HFFc6 (cell line): ENCODE measurements at places on chromosomes 11 and 22. TPM values are rescaled to one million over a fixed set of nuclear protein-coding genes. Genes with fewer than 3 reads are reported as not detected.

PLEKHB1 gene
- 0.38 to 0.63 TPM (median 0.49 TPM) in 3 replicates for total RNA-seq

DNA sequence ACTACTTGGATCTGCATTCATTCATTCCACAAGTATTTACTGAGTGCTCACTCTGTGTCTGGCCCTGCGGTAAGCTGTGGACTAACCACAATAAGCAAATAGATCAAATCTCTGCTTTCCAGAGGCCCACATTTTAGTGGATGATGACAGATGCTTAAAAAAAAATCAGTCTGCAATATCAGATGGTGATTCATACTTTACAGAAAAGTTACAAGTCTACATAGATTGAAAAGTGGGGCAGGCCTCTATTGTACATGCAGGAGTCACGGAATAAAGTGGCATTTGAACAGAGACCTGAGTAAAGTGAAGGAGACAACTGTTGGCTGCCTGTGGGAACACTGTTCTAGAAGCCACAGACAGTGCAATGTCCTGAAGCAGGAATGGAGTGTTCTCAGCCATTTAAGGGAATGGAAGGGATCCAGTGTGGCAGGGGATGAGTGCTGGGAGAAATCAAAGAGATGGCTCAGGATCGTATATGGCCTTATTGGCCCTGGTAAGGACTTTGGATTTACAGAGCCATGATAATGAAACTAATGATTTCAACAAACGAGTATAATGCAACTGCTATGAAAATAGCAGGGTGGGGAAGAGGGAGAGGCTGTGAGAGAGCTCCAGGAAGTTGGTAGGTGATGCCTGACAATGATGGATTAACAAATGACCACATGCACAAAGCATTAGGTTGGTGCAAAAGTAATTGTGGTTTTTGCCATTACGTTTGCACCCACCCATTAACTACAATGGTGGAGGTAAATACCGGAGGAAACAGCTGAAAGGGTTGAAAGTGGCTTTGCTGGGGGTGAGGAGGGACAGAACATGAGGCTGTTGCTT lies 31.1 kb downstream of the TMEM45B start:
- peak; percentile 96 for DNase-seq

DNA sequence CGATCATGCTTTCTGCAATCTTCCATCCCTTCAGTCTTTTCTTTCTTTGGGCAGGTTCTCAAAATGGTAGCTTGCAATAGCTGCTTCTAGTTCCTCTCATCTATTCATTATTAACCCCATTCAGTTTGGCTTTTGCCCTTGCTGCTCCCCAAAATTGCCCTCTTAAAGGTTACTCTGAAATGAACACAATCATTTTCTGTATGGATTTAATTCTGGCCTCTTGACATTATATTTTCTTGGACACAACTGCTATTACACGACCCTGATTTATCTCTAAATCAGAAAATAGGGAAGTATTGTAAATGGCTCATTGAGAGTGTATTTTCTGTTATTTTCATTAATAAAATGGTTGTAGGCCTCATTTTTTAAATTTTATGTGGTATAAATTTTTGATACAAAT lies at the start of gene ANGPTL5:
ANGPTL5 (minus strand) TSS at position 101 of the 400 bp plus-strand sequence. CDS start 8,613 bp downstream, outside the sequence.
- DNase-seq = no peak

DNA sequence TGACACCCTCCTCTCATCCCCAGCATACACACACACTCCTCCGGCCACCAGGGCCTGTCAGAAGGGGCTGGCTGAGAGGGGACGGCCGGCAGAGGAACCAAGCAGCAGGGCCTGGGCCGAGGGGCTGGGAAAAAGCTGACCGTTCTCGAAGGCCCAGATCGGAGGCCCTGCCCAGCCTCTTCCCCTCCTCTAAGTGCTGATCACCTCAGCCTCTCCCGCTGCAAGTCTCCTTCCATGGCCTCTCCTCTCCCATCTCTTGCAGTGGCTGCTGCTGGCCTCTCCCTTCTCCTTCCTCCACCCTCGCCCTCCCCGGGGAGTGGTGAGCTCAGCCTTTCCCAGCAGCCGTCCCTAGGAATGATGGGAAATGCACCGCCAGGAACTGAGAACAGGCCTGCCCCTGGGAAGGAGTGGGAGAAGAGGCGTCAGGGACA lies 39.6 kb downstream of the ARRB1 start:
- no peak for DNase-seq

DNA sequence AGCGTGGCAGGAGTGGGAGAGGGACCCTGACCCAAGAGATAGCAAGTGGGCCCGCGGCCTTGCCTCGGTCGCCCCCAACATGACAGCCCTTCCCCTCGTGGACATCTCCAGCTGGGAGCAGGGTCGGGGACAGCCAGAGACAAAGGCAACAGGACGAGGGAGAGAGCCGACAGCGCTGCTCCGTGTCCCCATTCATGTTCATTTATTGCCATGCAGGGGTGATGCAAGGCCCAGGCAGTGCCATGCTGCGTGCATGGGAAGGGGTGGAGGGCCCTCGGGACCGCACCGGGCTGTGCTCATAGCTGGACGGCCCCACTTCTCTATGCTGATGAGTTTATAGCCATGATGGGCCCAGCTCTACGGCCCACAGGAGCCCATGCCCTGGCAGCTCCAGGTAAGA lies 12.7 kb downstream of the MRPL23 start:
- DNase-seq = no peak

DNA sequence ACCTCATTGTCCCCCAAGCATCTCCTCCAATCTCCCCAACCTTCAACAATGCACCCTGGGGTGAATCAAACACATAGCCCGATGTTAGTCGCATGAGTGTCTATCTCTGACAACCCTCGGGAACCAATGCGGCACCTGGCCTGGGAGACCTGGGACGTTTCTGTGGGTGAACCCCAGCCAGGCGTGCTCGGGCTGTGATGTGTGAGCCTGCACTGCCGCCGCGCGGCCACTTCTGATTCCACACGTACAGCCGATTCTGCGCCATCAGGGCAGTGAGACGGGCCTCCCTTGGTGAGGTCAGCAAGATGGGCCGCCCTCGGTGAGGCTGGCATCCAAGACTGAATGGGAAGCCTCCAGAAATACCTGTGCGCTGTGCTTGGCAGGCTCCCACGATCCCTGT lies 5.2 kb upstream of the H19 start:
- no peak for DNase-seq

DNA sequence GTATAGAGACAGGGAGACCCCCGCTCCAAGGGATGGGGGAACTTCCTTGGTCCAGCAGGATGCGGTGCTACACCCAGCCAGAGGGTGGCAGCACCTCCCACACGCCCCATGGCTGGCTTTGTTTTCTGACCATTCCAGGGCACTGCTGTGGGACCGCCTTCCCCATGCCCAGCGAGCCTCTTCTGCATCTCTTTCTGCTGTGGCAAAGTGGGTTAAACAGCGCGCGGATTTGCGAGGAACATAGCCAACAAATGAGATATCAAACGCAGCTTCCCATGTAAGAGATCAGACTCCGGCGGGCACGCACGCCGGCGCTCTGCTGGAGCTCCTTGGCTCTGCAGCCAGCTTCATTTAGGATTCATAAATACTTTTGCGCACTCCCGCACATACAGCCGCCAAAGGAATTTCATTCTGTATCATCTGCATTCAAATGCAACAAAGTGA lies 485.8 kb upstream of the CADM1 start:
- no peak for DNase-seq

- no peak for DNase-seq
Measured at GRCh38 chr11:10688401-10688800, 5.2 kb downstream of the IRAG1 start.

DNA sequence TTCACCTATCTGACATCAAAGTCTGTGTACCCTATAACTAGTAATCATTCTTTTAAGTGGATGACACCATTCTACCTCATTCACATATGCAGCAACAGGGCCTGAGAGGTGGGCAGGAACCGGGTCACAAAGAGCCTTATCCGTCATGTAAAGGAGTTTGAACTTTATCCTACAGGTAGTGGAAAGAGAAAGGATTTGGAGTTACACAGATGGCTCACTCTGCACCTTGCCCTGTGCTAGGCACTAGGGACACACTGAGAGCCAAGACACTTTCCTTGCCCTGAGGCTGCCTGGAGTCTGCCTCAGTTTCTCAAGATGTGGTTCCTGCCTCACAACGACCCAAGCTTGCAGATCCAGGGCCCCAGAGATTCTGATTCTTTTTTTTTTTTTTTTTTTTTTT lies 14.3 kb upstream of the ACER3 start:
- no peak for DNase-seq

DNA sequence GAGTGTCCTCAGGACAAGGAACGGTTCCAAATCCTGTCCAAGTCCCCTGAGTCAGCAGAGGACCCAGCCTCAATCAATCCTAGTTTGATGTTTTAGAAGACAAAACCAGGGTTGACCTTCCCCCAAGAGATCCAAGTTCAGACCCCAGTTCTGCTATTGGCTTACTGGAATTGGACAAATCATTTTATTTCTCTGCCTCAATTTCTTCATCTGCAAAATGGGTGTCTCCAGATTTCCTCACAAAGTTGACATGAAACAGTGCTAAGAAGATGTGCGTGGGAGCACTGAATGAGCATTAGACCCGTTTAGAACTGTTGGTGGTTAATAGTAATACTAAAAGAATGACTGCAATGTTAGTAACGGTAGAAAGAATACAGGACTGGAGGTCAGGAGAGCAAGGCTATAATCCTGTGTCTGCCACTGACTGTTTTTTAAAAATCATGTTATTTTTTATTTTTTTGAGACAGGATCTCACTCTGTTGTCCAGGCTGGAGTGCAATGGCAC lies 32.8 kb upstream of the SCUBE1 start:
- DNase-seq = peak; percentile 39

DNA sequence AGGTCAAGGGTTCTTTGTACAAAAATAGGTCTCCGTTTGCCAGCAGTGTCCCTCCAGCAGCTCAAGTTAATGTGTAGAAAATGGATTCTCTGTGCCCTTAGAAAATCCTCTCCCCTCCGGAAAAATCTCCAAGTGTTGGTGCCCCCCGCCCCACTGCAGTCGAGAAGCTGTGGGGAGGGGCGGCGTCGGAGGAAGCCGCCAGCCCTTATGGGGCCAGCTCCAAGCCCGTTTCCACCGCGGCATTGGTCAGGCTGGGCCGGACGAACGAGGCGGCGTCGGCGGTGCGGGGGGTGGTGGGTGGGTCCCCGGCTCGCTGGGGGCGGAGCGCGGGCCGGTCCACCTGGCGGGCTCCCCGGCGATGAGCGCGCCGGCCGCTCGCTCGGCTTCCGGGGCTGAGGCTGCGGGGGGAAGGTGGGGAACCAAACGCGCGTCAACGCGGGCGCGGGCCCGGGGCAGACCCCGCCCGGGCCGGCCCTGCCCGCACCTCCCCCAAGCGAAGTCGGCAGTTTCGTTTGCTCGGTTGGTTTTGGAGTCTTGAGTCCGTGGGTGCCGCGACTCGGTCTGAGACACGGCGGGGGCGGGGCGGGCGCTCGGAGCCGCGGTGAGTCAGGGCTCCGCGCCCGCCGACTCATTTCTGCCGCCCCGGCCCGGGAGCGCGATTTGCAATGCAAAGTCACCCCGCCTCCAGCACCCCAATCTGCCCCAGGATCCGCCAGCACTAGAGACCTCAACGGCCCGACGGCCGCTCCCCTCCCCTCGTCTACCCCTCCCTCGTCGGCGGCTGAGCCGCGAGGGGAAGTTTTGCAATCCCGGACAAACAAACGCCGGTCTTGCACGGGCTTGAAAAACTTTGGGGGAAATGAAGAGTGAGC lies 1.4 kb downstream of the ASCL2 start:
- DNase-seq = no peak

DNA sequence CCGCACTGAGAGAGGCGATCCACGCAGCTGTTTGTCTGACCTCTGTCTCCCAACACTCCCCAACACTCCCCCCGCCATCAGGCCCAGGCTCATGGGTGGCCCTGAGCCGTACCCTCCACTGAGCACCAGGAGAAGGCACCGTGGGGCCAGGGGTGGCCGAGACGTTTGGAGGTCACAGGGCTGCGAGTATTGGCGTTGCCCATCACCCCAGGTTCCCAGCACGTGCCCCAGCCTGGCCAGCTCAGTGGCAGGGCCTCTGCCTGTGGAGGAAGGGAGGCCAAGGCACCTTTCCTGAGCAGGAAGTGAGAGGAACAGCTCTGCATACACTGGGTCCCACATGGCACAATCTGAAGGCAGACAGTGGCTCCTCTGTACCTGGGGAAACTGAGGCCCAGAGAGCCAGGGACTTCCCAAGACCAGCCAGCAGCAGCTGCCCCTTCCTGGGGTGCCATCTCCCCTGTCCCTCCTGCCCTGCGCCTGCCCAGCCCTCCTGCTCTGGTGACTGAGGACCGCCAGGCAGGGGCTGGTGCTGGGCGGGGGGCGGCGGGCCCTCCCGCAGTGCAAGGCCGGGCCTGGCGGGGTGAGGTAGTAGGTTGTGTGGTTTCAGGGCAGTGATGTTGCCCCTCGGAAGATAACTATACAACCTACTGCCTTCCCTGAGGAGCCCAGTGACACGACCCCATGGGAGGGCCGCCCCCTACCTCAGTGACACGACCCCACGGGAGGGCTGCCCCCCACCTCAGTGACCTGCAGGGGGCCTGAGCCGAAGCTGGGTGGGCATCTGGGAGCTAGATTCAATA lies 37.0 kb upstream of the PPARA start:
- no peak for DNase-seq

DNA sequence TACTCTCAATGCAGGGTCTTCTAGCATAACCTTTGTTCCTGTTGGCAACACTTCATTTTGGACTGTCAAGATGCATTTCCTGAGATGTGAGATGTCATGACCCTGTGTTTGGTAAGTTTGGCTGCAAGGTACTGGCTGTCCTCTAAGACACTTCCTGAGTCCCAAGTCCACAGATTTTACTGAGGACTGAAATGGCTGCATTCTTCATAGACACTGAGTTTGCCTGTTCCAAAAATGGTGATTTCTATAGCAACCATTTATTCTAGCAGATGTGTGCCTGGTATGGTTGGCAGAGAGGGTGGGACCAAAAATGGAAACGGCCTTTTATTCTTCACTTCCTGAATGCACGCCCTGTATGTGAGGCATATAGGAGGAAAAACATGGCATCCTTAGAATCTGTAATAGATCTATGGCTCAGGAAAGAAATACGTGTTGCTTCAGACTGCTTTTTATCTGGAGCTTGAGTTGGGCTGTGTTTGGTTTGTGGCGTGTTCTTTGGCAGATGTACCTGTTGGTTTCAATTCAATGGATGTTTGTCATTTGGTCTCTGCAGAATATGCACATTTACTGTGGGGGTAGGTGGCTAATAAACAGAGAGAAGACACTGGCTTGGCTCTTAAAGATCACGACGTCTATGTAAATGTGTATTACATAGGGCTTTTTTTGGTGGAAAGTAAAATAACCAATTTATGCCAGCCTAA lies 62.4 kb downstream of the ZBTB16 start:
- no peak for DNase-seq

PKP3 gene
- 2.6 and 2.9 TPM in 2 replicates for total RNA-seq

CCDC87 gene
- total RNA-seq = 0.28 and 0.52 TPM in 2 replicates

DNA sequence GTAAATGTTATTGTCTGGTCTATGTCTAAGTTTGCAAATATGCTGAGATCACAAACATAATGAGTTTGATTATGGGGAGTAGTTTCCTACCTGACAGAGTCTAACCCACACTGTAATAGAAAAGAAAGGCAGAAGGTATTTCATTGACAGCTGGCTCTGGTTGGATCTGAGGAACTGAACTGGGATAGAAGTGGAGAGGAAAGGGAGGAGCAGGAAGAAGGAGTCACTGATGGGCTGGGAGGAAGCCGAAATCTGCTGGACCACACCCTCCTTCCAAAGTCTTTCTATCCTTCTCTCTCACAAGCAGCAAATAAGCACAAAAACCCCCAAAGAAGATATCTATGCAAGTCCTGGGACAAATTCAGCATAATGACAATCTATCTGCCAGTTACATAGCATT lies 11.7 kb downstream of the BLID start:
- no peak for DNase-seq

RNF26 gene
- total RNA-seq = 43.8 to 52.5 TPM (median 52.4 TPM) in 3 replicates
